ENCODE measurements at places on chromosomes 1 and 21.

DNA sequence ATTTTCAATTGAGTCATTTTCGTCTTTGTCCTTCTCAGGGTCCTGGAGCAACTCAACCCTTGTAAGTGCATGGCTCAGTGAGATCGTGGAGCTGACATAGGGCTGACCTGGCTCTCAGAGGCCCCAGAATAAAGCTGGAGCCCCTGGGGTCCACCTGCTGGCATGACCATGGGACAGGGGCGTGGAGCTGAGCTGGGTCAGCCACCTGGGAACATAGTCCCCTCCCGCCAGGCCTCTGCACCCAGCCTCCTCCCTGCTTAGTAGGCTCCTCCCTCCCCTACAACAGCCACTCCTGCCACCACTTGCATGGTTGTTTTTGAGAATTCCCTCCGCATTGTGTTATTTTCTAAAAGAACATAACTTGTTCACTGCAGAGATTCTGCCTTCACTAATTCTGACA is 3.1 kb upstream of the RIPK4 start:
- no peak for DNase-seq

GRCh38 chr1:66069976-66070876 is 277.5 kb downstream of the PDE4B start:
- no peak for DNase-seq

DNA sequence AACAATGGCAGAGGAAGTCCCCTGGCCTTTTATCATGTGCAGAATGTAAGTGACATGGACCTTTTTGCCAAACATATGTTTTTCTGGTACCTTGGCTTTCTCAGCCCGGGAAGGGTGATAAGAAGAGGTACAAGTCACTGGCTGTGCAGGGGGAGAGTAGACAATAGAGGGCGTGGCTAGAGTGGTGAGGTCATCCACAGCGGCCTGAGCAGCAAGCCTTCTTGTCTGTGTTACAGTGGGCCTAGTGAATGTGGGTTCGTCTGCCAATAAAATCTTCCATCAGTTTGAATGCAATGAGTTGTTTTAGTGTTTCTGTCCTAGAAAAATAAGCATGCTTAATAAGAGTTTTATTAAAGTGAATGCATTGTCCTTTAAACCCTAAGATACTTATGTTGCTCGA is 59.0 kb upstream of the PGD start:
- DNase-seq, result no peak

DNA sequence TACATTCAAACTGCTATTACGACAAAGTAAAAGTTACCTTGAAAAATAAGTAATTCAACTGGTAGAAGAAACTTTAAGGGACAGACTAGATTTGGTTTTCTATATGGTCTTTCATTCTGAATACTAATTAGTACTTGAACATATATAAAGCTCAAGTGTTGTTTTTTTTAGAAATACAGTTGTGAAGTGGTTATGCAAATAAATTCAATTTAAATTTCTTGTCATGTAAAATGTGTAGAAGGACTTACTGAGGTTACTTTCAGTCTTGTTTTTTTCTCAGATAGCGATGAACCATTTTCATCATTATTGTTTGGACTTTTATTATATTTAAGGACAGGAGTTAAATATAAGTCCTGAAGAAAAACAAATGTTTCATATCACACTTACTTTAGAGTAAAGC is 24.4 kb downstream of the HS2ST1 start:
- no peak for DNase-seq

- DNase-seq, result no peak
Measured at GRCh38 chr1:186634511-186634910, 45.7 kb downstream of the PTGS2 start.

DNA sequence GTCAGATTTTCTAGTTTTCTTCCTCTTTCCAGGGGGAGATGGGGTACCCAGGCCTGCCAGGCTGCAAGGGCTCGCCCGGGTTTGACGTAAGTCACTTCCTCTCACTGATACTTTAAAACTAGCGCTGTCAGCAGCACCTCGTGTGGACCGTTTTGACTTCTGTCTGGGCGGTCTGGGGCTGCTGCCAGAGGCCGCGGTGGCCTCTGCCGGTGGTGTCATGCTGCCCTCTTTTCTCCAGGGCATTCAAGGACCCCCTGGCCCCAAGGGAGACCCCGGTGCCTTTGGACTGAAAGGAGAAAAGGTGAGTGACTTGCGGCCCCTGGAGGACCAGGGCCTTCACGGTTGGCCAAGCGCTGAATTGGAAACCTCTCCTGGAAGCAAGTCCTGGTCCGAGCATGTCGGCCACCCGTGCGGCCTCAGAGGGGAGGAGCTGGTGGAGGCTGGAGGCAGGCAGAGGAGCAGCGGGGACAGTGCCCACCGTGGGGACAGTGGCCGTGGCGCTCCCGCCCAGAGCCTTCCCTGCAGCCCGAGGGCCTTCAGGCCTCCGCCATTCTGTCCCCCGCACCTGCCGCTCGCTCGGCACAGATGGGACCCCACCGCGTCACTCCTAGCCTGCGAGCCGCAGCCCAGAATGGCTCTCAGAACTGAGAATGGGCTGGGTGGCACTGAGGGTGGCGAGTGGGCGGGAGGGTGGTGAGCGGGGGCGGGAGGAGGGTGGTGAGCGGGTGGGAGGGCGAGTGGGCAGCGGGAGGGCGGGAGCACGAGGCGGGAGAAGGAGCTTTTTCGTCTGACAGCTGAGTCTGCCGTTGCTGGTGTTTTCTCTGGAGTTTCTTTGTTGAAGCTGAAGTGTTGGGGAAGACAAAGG is 9.4 kb downstream of the COL6A1 start:
- DNase-seq, result no peak

DNA sequence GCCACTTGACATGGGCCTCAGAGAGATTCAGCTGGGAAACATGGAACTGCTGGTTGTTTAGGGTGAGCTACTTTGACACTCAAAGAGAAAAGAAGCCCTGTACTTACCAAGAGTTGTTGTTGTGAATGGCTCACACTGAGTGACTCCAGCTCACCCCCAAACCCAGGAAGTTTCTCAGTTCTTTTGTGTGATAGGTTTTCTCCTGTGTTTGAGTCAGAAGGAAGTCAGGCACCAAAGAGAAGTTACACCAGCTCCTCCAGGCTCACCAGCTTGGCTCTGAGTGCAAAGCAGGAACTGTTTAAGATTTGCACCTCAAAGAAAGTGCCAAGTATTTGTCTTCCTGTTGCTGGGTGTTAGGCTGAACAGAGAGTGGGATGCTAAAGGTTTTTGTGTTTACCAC is 111.2 kb upstream of the PROX1 start:
- no peak for DNase-seq

- no peak for DNase-seq
Measured at GRCh38 chr21:42291751-42292562, 23.3 kb downstream of the TFF3 start.

DNA sequence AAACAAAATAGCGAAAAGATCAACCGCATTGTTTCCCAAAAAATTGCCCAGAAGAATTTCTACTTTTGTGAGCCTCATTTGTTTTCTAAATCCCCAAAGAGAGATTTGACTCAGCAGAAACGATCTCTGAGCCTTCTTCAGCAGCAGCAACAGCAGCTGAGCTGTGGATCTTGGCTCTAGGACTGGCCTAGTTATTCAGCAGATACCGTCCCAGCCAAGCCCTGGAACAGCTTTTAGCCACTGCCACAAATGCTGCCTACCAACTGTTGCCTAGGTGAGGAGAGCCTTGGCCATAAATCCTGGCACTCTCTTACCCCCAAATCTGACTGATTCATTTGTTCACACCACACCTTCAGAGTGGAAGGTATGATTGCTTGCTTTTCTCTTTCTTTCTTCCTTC is 320.1 kb downstream of the TGFB2 start:
- no peak for DNase-seq

Data from AG04450 (cell line).